H1 (cell line): ENCODE measurements at places on chromosomes 12 and 14. TPM values are rescaled to one million over a fixed set of nuclear protein-coding genes. Genes with fewer than 3 reads are reported as not detected.

DNA sequence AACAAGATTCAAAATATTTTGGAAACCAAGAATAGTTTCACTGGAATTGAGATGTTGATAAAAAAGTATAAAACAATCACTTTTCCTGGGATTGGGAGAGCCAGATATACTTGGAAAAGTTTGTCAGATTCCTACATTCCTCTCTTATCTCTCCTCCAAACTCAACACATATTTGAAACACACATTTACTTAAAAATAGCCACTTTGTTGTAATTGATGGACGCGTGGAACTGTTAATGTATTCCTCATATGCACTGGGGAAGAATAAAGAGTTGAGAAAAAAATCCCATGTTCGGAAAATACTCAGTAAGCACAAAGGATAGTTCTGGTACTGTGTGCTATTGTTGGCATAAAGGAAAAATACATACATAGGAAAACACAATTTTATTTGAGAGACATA is 195.6 kb upstream of the FLRT2 start:
- no peaks in the 10 kb centered on the region for H3K4me1 ChIP-seq
- no peak overlapping the region for H3K27ac ChIP-seq
- DNase-seq = no peak

DNA sequence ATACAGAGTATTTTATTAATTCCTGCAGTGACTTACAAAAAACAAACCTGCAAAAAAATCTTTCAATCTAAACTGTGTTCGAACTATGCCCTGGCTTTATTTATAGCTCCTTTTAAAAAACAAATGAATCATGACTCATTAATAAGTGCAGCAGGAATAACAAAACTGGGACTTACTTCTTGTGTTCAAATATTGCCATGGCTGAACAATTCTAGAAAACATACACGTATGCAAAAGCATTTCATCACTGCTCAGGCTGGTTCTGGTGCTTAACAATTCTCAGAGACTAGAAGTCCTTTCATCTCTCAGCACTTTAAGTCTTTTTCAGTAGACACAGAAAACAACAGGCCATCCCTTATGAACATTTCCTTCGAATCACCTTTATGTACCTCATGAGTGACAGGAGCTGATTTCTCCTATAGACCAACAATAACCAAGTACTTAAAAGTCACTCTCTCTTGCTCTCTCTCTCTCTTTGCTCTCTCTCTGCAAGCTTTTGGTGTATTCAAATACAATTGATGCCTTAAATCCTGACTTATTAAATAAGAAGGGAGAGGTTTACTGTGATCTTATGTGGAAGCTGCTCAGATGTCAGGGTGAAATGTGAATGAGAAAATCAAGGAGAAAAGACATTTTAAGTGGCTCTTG is 268.8 kb downstream of the TTC8 start:
- H3K36me3 ChIP-seq = no peaks in the 10 kb centered on the region
- no peak for DNase-seq
- no peak overlapping the region for H3K27ac ChIP-seq
- H3K4me1 ChIP-seq = no peaks in the 10 kb centered on the region
- no peak overlapping the region for H3K4me3 ChIP-seq

DNA sequence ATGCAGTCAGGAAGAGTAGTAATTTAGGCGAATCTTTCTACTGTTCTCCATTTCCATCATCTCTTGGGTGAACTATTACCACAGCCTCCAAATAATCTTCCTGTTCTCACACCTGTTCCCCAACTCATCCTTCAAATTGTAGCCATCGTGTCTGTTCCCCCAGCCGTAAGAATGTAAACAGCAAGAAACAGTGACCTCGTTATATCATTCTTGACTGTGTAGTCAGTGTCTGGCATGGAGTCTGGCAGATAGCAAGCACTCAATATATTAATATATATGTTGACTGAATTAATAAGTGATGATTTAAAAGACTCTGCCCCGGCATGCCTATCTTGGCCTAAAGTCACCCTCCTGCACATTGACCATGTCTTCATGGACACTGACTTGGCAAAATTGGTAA is 20.3 kb downstream of the PDE6H start:
- H3K27me3 ChIP-seq = no peaks in the 10 kb centered on the region
- no peaks in the 10 kb centered on the region for H3K36me3 ChIP-seq
- H3K4me3 ChIP-seq = no peak overlapping the region
- no peaks in the 10 kb centered on the region for H3K4me1 ChIP-seq

DNA sequence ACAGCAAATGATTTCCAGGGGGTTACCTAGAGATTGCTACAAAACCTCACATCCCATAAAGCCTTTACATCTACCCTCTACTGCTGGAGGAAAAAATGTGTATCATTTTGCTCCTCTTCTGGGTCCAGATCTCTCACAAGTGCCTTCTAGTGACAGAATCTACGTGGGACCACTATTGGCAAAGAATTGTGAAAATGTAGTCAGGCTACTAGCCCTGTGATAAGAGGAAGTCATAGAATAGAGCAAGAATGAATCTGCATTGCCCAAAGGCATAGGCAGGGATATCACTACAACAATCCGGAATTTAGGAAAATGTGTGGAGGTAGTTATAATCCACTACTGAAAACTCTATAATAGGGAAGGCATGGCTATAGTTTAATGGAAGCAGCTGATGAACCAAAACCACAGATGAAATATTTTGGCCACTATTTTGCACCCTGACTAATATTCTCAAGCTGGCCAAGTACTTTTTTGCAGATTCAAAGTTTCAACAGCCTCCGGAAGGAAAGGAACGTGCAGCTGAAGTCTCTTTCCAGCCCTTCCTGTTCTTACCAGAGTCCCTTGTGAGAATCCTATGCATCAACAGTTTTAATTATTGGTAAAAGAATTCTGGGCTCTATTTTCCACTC is 176.8 kb downstream of the PHLDA1 start:
- H3K27ac ChIP-seq = no peak overlapping the region
- H3K4me3 ChIP-seq = no peak overlapping the region
- H3K36me3 ChIP-seq = no peaks in the 10 kb centered on the region
- H3K27me3 ChIP-seq = no peaks in the 10 kb centered on the region
- no peak for DNase-seq

DNA sequence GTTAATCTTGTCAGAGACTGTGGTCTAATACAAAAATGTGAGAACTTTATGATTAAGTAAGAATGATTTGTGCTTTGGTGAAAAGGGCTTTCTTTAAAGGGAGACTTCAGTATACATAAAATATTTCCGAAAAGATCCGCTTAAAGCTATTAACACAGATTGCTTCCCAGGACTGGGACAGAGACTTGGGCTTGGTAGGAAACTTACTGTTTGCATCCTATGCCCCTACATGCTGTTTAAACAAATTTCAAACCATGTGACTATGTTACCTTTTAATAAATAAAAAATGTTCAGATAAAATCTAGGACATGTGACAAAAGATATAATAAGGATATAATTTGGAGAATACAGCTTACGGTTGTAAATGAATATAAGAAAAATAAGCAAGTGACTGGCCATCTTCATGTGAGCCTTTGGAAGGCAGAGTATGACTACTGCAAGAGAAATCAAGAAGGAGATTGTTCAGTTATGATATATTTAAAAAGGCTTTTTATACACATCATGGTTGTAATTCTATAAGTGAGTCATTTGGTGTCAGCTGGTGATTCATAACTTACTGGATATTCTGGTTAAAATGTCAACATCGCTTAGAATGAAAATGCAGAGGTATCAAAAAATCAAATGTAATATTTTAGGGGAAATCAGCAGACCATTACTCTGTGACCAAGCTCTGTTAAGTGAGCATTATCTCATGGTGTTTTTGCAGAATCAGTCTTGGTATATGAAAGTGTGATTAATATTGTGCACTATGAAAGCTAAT is 234.7 kb upstream of the E2F7 start:
- H3K4me3 ChIP-seq = no peak overlapping the region
- H3K4me1 ChIP-seq = no peaks in the 10 kb centered on the region
- DNase-seq = no peak
- no peaks in the 10 kb centered on the region for H3K36me3 ChIP-seq
- no peak overlapping the region for H3K27ac ChIP-seq
- no peaks in the 10 kb centered on the region for H3K27me3 ChIP-seq

- no peak for DNase-seq
- no peak overlapping the region for H3K27ac ChIP-seq
- no peaks in the 10 kb centered on the region for H3K36me3 ChIP-seq
- no peak overlapping the region for H3K4me3 ChIP-seq
- H3K27me3 ChIP-seq = no peaks in the 10 kb centered on the region
These were observed 250.4 kb downstream of the C12orf75 start for GRCh38 chr12:105580821-105581352.

DNA sequence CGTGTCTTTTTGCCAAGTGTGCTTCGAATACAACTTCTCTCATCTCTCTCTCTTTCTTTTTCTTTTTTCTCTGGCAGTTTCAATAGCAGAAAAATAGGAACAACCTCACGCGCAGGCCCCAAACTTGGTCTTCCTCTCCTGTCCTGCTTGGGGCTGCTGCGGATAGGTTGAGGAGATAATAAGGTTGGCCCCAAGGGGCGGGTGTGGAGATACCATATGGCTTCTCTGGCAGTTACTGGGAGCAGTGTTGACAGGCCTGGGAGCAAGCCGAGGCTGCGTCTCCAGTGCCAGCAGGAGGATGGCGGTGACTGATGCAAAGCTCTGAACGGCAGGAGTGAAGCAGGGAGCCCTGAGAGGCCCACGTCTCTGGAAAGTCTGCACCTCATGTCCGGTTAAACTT is 89.5 kb upstream of the MANSC4 start:
- H3K27me3 ChIP-seq = no peaks in the 10 kb centered on the region
- H3K4me3 ChIP-seq = no peak overlapping the region
- H3K27ac ChIP-seq = no peak overlapping the region
- no peaks in the 10 kb centered on the region for H3K36me3 ChIP-seq

DNA sequence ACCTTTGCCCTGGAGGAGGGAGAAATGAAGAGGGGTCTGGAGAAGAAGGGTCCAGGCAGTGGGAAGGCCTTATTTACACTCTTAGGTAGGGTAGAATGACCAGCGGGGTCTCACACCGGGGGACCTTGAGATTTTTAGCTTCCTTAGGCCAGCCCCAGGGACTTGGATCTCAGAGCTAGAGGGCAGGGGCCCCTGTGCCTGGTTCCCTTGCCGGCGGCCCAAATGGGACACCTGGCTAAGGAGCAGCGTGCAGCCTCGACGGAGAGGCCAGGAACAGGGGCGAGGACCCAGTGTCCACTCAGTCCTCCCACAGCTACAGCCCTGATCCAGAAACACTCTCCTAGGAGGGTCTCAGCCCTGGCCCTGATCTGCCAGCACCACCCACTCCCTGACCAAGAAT is 41.8 kb downstream of the DIO3 start:
- H3K27me3 ChIP-seq = no peaks in the 10 kb centered on the region
- no peaks in the 10 kb centered on the region for H3K36me3 ChIP-seq

DNA sequence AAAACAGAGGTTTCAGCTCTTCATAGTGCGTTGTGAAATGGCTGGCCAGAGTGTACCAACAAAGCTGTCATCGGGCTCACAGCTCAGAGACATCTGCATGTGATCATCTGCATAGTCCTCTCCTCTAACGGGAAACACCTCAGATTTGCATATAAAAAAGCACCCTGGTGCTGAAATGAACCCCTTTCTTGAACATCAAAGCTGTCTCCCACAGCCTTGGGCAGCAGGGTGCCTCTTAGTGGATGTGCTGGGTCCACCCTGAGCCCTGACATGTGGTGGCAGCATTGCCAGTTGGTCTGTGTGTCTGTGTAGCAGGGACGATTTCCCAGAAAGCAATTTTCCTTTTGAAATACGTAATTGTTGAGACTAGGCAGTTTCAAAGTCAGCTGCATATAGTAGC is 14.3 kb upstream of the PAPLN start:
- peaks cover 10% of the 10 kb centered on the region for H3K36me3 ChIP-seq
- no peaks in the 10 kb centered on the region for H3K27me3 ChIP-seq
- H3K4me1 ChIP-seq = no peaks in the 10 kb centered on the region; the same call in 1 of the 2 replicates
- no peak overlapping the region for H3K4me3 ChIP-seq
- no peak overlapping the region for H3K27ac ChIP-seq

DNA sequence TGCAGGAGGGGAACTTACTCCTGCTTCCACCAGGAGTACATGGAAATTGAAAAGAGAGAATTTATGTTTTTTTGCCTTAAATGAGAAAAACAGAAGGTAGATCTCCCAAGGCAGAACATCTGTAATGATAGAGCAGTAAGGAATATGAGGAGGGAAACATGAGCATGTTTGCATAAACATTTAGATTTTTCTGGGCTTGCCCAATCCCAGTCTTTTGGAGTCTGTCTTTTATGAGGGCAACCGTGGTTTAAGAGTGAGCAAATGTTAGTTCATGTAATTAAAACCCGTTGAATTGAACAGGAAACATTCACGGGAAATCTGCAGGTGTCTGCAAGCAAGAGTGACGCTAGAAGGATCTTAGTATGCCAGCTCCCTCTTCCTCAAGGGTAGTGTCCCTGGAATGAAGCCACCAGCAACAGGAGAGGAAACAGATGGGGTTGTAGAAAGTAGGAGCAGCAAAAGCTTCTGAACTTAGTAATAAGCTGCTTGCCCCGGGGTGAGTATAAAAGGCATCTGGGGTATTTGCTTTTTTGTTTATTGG is 79.3 kb downstream of the ARF6 start:
- no peaks in the 10 kb centered on the region for H3K36me3 ChIP-seq
- no peaks in the 10 kb centered on the region for H3K27me3 ChIP-seq
- DNase-seq = no peak
- H3K27ac ChIP-seq = no peak overlapping the region
- peaks cover 2% of the 10 kb centered on the region; the same call in 1 of the 2 replicates for H3K4me1 ChIP-seq

DNA sequence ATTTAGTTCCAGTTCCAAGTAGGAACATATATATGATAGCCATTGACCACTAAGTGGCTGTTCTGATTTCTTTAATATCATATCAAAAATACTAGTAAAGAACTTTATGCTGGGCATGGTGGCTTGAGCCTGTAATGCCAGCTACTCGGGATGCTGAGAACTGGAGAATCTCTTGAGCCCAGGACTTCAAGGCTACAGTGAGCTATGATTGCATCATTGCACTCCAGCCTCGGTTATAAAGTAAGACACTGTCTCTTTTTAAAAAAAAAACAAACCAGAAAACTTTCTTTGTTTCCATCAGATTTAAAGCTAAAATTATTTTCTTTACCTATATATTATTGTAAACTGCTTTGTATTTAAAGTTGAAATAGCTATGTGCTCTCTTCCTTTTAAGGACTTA is 127.0 kb downstream of the SCAF11 start:
- H3K27me3 ChIP-seq = no peaks in the 10 kb centered on the region
- H3K36me3 ChIP-seq = peaks cover 5% of the 10 kb centered on the region; the same call in 1 of the 2 replicates
- DNase-seq = no peak
- H3K4me1 ChIP-seq = no peaks in the 10 kb centered on the region
- H3K4me3 ChIP-seq = no peak overlapping the region

DNA sequence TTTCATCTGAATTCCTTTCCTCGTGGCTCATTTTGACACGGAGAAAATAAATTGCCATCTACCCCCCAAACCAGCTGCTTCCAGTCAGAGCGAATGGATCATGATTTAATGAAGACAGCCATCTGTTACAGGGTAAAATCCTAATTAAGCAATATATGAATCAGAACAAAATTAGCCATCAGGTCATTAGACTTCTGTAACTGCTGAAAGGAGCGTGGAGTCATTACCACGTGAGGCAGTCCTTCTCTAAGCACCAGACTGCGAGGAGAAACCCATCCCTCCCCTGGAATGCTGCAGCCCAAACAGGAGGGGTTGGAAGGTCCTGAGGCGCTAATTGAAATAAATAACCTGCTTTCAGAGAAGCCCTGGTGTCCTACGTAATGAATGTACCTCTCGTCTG is 51.1 kb upstream of the TCL1A start:
- no peak for DNase-seq
- H3K36me3 ChIP-seq = no peaks in the 10 kb centered on the region
- H3K27ac ChIP-seq = no peak overlapping the region
- H3K4me1 ChIP-seq = no peaks in the 10 kb centered on the region; the same call in 1 of the 2 replicates
- H3K4me3 ChIP-seq = no peak overlapping the region

NKX2-1 gene
- not detected in 2 replicates for polyA plus RNA-seq

SAMD15 gene
- 0.17 and 0.42 TPM in 2 replicates for polyA plus RNA-seq

KRT80 gene
- 0.05 and 0.06 TPM in 2 replicates for polyA plus RNA-seq

ACSM4 gene
- not detected in 2 replicates for polyA plus RNA-seq

LBHD2 gene
- polyA plus RNA-seq = 0.16 TPM in 1 of 2 replicates, not detected in the other

TSPAN19 gene
- 0.05 and 0.09 TPM in 2 replicates for polyA plus RNA-seq

ADAM21 gene
- polyA plus RNA-seq = 0.03 and 0.09 TPM in 2 replicates

DNAJC22 gene
- 0.19 and 0.20 TPM in 2 replicates for polyA plus RNA-seq

STON2 gene
- polyA plus RNA-seq = 8.2 and 8.9 TPM in 2 replicates

NGB gene
- polyA plus RNA-seq = 0.60 and 0.78 TPM in 2 replicates
